ENCODE measurements at places on chromosomes 6 and 20. TPM values are rescaled to one million over a fixed set of nuclear protein-coding genes. Genes with fewer than 3 reads are reported as not detected.

KCNK5 gene
- not detected for total RNA-seq

GPLD1 gene
- total RNA-seq = 2.4 TPM

SLC22A16 gene
- total RNA-seq = not detected

- no peak overlapping the region for H3K27ac ChIP-seq
- no peak overlapping the region for H3K4me3 ChIP-seq
- H3K36me3 ChIP-seq = no peaks in the 10 kb centered on the region
- DNase-seq = no peak
- H3K4me1 ChIP-seq = peaks cover 2% of the 10 kb centered on the region
These were observed 6.5 kb downstream of the TGM6 start for GRCh38 chr20:2387180-2387577.

DNA sequence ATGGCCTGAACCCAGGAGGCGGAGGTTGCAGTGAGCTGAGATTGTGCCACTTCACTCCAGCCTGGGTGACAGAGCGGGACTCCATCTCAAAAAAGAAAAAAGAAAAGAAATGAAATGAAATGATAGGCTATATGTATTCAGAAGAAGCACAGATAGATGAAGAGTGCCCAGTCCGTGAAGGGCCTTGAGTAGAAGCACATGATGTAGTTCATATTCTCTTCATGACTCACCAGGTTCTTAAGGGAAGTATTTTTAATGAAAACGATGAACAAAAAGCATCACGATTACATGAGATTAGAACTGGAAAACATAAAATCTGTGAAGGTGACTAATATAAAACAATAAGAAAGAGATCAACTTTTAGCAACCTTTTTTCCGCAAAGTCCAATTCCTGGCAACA is 29.8 kb downstream of the TPD52L1 start:
- H3K36me3 ChIP-seq = no peaks in the 10 kb centered on the region
- H3K27me3 ChIP-seq = no peaks in the 10 kb centered on the region
- H3K27ac ChIP-seq = peak overlapping the region; percentile 59

- H3K36me3 ChIP-seq = no peaks in the 10 kb centered on the region
- H3K4me3 ChIP-seq = no peak overlapping the region
- peaks cover 12% of the 10 kb centered on the region for H3K4me1 ChIP-seq
These were observed 9.2 kb downstream of the FOXS1 start for GRCh38 chr20:31835977-31836852.

- no peak overlapping the region for H3K4me3 ChIP-seq
- DNase-seq = no peak
- no peaks in the 10 kb centered on the region for H3K27me3 ChIP-seq
- peaks cover 6% of the 10 kb centered on the region for H3K4me1 ChIP-seq
- H3K27ac ChIP-seq = no peak overlapping the region
- no peaks in the 10 kb centered on the region for H3K36me3 ChIP-seq
These were observed 1097.8 kb downstream of the KIF16B start for GRCh38 chr20:15475483-15475882.

DNA sequence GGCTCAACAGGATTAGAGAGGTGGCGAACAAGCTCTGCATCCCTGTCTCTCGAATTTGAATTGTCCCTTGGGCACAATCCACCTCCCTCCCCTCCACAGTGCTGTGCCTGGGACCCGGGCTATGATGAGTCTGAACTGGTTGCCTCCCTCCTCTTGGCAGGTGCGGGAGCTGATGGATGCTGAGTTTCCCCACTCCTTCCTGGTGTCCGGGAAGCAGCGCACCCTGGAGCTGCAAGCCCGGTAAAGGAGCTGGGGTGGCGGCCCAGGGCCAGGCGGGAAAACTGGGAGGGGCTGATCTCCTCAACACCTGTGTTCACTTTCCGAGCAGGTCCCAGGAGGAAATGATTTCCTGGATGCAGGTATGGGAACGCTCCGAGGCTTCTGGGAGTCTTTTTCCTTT is 14.9 kb downstream of the FGD2 start:
- peaks cover 23% of the 10 kb centered on the region for H3K4me1 ChIP-seq
- no peak overlapping the region for H3K27ac ChIP-seq
- H3K4me3 ChIP-seq = no peak overlapping the region
- no peaks in the 10 kb centered on the region for H3K36me3 ChIP-seq
- DNase-seq = no peak
- no peaks in the 10 kb centered on the region for H3K27me3 ChIP-seq

- no peaks in the 10 kb centered on the region for H3K27me3 ChIP-seq
- no peak for DNase-seq
- H3K36me3 ChIP-seq = no peaks in the 10 kb centered on the region
- no peak overlapping the region for H3K4me3 ChIP-seq
- peaks cover 41% of the 10 kb centered on the region for H3K4me1 ChIP-seq
These were observed 124.3 kb upstream of the MLIP start for GRCh38 chr6:53986721-53987521.

- H3K27me3 ChIP-seq = peaks cover 2% of the 10 kb centered on the region
- H3K27ac ChIP-seq = no peak overlapping the region
- no peak for DNase-seq
- peaks cover 2% of the 10 kb centered on the region for H3K36me3 ChIP-seq
- H3K4me3 ChIP-seq = no peak overlapping the region
- no peaks in the 10 kb centered on the region for H3K4me1 ChIP-seq
These were observed 28.1 kb upstream of the SCGN start for GRCh38 chr6:25623879-25624278.

DNA sequence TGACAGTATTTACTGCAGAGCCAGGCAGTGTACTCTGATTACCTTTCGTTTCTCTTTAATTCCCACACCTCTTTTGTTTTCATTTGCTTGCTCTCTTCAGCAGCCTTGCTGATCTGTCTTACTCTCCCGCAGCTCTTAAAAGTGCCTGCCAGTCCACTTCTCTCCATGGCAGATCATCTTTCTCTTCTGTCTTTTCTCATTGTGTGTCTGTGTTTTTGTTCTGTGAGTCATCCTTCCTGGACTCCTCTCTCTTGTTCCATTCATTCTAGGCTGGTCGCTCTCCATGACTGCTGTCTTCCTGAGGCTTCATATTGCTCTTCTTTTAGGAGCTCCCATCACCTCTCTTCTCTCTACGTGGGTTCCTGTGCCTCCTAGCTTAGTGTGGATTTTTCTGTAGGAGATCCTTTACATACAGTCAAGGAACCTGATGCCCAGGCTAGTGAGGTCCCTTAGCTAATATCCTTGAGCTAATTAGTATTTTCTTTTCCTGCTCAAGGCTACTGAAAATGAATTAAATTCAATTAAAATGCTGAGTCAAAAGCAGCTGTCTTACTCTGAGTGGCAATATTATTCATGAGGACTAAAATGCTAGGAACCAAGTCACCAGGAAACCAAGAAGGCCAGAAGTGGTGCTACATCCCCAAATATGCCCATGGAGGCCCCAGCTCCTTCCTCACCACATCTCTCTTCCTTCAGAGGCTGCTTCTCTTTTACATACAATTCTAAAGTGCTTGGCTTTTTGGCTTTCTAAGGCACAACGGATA is 86.1 kb downstream of the SLX4IP start:
- no peaks in the 10 kb centered on the region for H3K27me3 ChIP-seq
- H3K4me3 ChIP-seq = peak overlapping the region; percentile 50
- H3K27ac ChIP-seq = peak overlapping the region; percentile 91
- H3K36me3 ChIP-seq = peaks cover 3% of the 10 kb centered on the region
- DNase-seq = no peak
- H3K4me1 ChIP-seq = peaks cover 60% of the 10 kb centered on the region

DNA sequence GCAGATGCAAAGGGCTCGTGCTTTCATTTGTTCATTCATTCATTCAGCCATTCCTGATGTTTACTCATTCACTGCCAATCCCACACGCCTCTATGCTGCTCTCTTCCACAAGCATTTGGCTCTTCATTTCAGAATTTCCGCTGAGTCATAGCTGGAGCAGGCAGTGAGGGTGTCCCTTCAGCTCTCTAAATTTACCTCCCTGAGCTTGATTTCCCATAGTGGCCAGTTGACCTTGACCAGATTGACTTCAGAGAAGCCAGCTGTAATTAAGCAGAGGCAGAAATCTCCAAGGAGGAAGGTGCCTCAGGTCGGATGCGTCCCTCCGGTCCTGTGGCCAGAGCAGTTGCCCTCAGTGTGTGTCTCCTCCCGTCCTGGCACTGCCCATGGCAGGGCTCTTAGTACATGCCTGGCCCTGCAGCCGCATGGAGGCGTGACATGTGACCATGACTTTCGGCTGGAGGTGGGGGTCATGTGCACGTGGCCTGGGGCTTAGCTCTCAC is 267.2 kb upstream of the ECI2 start:
- no peak for DNase-seq
- H3K4me1 ChIP-seq = peaks cover 28% of the 10 kb centered on the region
- no peaks in the 10 kb centered on the region for H3K36me3 ChIP-seq
- H3K27me3 ChIP-seq = no peaks in the 10 kb centered on the region

DNA sequence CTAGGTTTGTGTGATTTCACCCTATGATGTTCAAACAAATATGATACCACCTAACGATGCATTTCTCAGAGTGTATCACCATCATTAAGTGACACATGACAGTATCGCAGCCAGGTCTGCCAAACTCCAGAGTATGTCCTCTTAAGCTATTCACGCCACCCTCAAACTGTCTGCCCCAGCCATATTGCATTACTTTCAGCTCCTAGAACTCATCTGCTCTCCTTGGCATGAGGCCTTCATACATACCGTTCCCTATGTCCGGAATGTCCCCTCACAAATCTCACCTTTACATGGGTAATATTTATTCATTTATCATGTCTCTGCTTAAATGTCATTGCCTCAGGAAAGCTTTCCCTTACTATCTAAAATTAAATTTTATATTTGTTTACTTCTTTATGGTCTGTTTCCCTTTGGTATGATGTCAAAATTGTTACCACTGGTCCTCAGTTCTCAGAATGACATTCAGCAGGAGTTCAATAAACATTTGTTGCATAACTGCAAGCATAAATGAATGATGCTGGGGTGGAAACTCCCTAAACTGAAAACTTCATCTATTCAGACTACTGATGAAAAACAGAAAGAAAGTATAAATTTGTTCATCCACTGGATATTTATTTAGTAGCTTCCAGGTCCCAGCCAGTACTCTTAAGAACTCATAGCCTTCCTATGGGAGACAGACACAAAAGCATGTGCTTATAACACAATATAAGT is 3.2 kb downstream of the SESN1 start:
- no peak for DNase-seq
- peak overlapping the region; percentile 16 for H3K27ac ChIP-seq
- H3K27me3 ChIP-seq = no peaks in the 10 kb centered on the region
- peaks cover 7% of the 10 kb centered on the region for H3K36me3 ChIP-seq
- peak overlapping the region; percentile 95 for H3K4me3 ChIP-seq

DNA sequence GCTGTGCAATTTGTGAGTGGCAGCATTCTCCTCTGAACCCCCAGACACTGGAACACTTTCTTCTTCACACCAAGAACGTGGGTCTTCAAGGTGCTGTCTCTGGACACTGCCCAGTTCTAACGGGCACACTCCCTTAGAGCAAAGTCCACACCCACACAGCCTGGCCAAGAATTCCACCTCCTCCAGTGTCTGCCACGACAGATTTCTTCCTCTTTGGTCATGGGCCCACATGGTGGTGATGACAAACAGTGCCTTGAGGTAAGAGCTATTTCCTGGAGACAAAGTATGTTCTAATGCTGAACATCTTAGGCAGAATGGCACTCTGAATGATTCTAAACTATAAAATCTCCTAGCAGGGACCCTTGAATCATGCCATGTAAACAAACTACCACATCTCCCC is 25.5 kb upstream of the SSTR4 start:
- no peaks in the 10 kb centered on the region for H3K27me3 ChIP-seq
- no peak overlapping the region for H3K27ac ChIP-seq
- H3K36me3 ChIP-seq = no peaks in the 10 kb centered on the region
- H3K4me3 ChIP-seq = no peak overlapping the region
- no peak for DNase-seq
- peaks cover 16% of the 10 kb centered on the region for H3K4me1 ChIP-seq
